Stimulated activated CD8-positive, alpha-beta memory T cell treated with anti-CD3 and anti-CD28 coated beads, Interleukin-4, amount 100 ng/mL, for 4 hours (primary cell): ENCODE measurements at places on chromosomes 4 and X.

DNA sequence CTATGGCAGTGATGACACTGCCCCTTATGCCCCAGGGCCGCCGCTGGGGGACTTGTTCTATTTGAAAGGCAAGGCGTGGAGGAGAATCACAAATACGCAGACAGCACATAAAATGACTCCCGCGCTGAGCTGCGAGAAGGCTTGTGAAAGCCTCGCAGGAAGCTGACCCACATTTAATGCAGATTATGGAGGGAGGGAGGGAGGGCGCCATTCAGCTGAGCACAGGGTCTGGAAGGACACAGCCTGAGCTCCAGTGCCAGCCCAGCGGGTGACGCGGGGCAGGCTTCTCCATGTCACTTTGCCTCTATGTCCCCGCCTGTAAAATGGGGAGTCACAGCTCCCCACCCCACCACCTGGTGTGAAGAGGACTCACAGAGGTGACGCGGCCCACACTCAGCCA is 14.3 kb downstream of the ABLIM2 start:
- DNase-seq = no peak

GRCh38 chr4:141464366-141464765 is 172.0 kb upstream of the IL15 start:
- no peak for DNase-seq

DNA sequence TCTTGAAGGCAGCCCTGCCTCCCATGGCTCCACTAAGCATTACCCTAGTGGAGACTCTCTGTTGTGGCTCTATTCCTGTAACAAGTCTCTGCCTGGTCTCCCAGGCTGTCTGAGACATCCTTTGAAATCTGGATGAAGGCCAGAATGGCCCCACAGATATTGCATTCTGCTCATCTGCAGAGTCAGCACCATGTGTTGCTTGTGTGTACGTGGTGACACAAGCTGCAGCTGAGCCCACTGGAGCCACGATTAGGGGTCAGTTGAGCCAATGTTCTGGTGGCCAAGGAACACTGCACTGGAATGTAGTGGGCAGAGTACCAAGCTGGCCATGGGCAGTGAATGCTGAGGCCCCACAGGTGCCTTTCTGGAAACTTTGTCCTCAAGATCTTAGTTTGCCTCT is 29.2 kb downstream of the GRID2 start:
- no peak for DNase-seq

GRCh38 chrX:45267007-45267406 is 66.3 kb upstream of the DIPK2B start:
- DNase-seq = no peak

DNA sequence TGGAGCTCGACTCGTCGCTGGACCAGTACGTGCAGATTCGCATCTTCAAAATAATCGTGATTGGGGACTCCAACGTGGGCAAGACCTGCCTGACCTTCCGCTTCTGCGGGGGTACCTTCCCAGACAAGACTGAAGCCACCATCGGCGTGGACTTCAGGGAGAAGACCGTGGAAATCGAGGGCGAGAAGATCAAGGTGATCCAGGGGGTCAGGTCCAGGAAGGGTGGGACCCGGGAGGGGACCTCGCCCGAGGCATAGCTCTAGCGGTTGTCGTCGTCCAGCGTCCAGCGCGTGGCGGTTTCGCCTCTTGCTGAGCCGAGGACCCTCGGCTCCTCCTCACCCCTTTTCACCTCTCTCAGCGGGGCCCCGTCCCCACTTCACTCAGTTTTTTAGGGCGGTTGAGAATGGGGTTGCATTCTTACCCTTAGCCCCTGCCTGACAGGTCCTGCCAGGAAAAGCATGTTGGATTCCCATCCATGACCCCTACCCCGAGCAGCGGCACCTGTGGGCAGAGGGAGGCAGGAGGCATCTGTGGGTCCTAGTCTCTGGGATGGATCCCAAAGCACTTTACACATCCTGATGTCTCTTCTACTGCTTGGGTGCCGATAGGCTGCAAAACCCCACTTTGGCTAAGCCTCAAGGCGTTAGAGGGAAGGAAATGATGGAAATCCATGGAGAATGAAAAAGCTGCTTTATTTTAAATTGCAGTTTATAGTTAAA is 524 bp downstream of the RAB33A start:
- DNase-seq = no peak

- DNase-seq = no peak
Measured at GRCh38 chr4:72953571-72953970, 115.9 kb downstream of the COX18 start.

DNA sequence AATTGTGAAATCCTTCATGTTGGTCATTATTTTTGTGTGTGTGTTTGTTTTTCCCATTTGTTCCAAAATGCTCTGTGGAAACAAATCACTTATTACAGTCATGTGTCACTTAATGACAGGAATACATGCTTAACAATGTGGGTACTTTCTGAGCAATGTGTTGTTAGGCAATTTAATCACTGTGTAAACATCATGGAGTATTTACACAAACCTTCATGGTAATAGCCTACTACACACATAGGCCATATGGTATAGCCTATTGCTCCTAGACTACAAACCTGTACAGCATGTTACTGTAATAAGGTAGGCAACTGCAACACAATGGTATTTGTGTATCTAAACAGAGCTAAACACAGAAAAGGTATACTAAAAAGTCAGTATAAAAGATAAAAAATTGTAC is 388.9 kb upstream of the PPP1R2C start:
- no peak for DNase-seq

DNA sequence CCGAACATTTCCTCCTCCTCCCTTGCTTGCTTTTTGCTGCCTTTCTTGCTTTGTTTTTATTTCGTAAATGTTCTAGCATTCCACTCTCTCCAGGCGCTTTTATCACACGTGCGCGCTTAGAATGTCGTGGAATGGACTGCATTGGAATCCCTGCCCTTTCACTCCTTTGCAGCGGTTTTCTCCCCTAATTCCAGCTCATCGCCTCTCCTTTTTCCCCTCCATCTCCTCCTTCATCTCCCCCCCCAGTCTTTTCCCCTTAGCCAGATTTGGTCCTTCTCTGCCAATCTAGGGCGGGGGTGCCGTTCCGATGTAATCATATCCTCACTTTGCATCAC is 579 bp downstream of the OGT start:
- DNase-seq = no peak

DNA sequence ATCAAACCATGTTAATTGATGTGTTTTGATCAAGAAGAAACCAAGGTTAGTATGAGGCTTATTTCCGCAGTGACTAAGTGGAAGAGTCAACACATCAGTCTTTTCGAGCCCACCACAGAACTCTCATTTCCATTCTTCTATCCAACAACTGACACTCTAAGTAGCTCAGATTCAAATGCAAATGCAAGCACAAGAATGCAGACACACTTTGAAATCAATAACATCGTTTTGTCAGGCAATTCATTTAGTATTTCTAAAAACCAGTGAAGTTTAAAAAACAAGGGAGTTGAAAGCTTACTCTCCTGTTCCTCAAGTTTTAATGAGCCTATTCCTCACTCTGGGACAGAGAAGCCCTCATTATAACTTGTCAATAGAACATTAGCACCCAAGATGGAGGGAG is 433.1 kb downstream of the ZIC3 start:
- DNase-seq = no peak

DNA sequence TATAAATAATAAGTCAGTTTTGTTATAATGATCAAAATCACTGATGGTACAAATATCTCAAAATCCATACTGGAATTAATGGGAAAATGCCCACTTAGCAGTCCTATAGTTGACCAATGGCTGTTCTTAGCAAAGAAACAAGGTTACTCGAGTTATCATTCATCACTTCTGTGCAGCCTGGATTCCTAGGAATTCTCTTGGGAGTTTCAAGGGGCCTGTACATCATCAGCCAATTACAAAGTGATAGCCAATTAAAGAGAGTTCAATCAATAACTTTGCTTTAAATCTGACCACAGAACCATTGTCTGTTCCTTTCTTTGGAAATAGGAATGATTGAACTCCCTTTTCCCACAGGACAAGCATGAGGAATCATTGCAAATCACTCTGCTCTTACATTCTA is 205.5 kb downstream of the PCDH19 start:
- DNase-seq = no peak

DNA sequence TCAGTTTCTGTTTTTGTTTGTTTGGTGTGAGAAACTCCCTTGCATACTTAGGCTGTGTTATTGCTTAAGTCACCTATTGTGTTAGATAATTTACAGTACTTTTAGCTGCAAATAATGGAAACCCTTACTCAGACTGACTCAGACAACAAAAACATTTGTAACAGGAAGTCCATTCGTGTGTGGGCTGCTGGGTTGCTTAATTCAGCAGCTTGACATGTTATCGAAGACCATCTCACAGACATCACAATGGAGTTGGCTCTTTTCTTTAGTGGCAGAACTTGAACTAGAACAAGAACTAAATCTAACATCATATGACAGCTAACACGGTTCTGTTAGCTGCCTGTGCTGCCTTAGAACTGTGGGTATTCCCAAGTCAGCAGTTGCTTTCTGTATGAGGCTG is 9.9 kb upstream of the GABRE start:
- DNase-seq = no peak

DNA sequence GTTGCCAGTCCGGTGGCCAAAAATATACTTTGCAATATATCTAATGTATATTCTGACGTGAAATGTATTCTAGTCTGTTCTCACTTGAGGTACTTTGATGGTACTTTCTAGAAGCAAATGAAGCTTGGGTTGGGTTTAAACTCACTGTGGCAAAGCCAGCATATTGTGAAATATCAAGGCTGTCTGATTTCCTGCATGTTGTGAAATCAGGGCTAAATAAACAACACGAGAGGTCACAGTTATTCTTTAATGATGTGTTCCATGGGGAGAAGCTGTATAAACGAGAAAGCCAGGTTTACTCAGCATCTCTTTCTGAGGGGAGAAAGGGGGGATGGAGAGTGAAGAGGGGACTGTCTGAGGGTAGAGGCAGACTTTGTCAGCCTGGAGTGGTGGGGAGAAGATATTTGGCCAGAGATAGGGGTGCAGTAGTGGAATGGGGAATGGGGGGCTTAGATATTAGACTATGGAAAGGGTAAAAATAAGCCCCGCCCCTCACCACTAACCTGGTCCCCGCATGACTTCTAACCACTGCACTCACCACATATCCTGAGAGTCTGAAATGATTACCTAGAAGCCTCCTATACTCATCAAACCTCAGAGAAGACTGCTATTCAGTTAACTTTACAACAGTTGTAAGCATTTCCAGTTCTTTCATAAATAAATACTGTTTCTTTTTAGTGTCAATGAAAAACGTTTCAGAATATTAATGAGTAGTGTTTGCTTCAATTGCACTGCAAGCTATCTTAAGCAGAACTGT is 5.9 kb upstream of the SCARB2 start:
- DNase-seq = no peak

DNA sequence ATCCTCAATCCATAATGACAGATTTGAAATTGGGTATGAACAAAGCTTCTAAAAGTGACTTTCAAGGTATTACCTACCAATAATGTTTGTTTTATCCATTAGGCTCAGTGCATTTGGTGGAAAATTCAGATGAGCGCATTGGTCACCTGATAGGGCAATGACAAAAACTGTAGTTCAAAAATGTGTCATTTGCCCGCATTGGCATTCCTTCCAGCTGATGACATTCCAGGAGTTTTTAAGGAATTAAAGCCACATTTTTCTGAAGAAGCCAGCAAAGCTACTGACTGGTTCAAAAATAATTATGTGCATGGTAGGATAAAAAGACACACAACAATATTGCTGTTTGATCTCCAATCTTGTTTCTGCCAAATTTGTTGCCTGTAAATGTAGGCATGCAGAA is 473.4 kb upstream of the CPEB2 start:
- DNase-seq = no peak
